Fibroblast of skin of right biceps (primary cell): ENCODE measurements at places on chromosomes 3 and 15.

DNA sequence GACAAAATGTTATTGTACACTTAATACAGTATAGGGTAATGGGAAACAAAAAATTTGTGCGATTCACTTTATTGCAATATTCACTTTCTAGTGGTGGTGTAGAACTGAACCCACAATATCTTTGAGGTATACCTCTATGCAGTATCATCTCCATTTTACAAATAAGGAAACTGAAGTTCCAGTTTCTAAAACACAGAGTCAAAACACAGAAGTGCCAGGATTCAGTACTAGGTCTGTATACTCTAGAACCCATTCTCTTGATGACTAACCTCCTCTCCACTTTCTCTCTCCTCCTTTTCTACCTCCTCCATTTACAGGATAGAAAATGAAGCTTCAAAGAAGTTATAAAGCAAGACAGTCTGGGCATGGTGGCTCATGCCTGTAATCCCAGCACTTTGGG is 62.2 kb downstream of the MB21D2 start:
- no peak for DNase-seq

GRCh38 chr15:69472046-69472445 is 19.4 kb downstream of the RPLP1 start:
- no peak for DNase-seq

DNA sequence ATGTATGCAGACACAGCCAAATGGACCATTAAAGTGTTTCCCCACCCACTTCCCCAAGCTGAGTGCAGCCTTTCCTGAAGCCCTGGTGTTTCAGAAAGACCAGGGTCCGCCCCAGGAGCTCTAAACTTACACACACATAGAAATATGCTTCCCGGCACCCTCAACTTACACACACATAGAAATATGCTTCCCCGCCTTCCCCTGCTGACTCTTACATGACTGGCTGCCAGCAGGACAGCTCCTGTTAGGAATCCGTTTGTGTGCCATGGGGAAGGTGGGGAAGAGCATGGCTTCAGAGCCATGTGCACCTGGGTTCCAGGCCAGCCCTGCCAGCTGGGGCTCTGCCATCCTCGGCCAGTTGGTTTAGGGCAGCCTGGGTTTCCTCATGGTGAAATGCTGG is 3.6 kb downstream of the CLEC3B start:
- peak; percentile 83 for DNase-seq

DNA sequence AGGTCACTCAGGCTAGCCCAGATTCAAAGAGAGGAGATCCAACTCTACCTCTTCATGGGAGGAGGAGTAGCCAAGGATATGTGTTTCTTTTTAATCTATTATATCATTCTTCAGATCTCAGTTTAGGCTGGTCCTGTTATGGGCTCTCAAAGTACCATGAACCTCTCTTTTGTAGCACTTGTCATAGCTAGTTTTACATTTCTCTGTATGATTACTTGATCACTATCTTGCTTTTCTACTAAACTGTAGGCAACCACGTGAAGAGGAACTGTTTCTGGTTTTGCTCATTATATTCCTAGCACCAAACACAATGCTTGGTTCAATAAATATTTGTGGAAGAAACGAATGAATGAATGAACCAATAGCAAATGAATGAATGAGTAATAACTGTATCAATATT is 29.6 kb downstream of the CD86 start:
- DNase-seq = no peak

GRCh38 chr15:80640531-80641121 is 54.5 kb upstream of the ABHD17C start:
- DNase-seq = no peak

DNA sequence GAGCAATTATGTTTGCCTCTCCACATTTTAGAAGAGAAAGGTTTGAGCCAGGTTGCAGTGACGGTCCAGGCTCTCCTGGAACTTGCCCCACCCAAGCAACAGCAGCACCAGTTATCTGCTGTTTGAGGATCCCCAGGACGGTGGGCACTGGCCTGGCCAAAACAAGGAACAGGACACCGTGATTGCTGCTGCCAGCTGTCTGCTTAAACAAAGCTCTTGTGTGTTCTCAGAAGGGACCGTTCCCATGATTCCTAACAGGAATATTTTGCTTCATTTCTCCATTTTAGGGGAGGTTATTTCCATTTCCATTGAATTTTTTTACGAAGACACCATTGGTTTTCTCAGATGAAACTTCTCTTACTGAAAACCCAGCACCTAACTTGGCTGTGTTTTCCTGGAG is 66.4 kb upstream of the RPL35A start:
- no peak for DNase-seq

GRCh38 chr3:188197388-188197847 is 43.5 kb downstream of the LPP start:
- DNase-seq = peak; percentile 35

- DNase-seq = no peak
These were observed 29.9 kb upstream of the CCDC80 start for GRCh38 chr3:112670824-112671223.

DNA sequence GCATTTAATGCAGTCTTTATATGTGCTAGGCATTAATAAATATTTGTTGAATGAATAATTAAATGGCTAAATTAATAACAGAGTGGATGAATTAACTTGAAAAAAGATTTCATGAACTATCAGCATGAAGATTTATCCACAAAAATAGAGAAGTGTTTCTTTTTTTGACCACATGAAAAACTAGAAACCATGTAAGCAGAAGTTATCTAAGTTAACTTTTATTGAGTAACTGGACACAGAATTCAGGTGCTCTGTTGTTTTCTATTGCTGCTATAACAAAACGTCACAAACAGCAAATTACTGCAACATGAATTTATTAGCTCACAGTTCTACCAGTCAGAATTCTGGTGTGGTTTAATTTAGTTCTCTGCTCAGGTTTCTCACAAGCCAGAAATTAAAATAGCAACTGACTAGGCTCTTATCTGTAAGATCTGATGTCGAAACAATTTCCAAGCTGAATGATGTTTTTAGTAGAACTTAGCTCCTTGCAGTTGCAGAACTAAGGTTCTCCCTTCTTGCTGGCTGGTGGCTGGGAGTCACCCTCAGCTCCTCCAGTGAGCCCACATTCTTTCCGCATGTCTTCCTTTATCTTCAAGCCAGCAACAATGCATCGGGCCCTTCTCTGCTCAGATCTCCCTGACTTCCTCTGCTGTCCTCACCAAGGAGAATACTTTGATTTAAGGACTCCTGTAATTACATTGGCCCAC is 810.2 kb upstream of the ALCAM start:
- DNase-seq = peak; percentile 7

GRCh38 chr3:22908989-22909507 is 294.1 kb upstream of the UBE2E2 start:
- DNase-seq = no peak

GRCh38 chr3:66256806-66257205 is 36.0 kb downstream of the SLC25A26 start:
- DNase-seq = peak; percentile 9

DNA sequence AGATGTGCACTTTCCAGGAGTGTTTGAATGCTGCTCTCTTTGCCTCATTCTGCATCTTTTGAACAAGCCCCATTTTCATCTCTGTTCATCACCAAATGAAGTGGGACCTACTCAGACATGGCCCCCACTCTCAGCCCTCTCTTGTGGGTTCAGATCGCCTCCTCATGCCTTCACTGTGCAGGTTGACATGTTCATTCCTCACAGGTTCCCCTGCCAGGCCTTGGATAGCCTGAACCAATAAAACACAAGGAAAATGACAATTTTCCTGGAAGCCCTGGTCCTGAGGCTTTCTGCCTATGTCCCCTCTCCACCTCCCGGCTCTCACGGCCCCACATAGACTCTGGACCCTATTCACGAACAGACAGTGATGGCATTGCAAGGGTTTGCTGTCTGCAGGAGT is 17.7 kb downstream of the KLF15 start:
- no peak for DNase-seq

GRCh38 chr3:123783050-123783689 is 101.0 kb downstream of the MYLK start:
- no peak for DNase-seq

- DNase-seq = no peak
These were observed 87.3 kb downstream of the PEX5L start for GRCh38 chr3:179949412-179949811.

DNA sequence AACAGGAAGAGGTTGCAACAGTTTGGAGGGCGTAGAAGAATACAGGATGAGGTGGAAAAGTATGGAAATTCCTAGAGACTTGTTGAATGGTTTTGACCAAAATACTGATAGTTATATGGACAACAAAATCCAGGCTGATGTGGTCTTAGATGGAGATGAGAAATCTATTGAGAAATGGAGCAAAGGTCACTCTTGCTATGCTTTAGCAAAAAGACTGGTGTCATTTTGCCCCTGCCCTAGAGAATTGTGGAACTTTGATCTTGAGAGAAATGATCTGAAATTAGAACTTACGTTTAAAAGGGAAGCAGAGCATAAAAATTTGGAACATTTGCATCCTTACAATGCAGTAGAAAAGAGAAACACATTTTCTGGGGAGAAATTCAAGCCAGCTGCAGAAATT is 686.9 kb upstream of the GBE1 start:
- DNase-seq = no peak

DNA sequence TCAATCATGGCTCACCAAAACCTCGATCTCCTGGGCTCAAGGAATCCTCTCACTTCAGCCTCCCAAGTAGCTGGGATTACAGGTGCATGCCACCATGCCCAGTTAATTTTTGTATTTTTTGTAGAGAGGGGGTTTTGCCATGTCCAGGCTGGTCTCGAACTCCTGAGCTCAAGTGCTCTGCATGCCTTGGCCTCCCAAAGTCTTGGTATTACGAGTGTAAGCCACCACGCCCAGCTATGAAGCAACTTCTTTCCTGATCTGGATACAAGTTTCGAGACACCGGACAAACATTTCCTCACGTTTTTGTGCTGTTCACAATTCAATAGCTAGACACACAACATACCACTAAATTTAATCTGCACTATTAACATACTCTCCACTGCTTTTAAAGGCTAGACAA is 3.4 kb upstream of the SYNM start:
- no peak for DNase-seq

DNA sequence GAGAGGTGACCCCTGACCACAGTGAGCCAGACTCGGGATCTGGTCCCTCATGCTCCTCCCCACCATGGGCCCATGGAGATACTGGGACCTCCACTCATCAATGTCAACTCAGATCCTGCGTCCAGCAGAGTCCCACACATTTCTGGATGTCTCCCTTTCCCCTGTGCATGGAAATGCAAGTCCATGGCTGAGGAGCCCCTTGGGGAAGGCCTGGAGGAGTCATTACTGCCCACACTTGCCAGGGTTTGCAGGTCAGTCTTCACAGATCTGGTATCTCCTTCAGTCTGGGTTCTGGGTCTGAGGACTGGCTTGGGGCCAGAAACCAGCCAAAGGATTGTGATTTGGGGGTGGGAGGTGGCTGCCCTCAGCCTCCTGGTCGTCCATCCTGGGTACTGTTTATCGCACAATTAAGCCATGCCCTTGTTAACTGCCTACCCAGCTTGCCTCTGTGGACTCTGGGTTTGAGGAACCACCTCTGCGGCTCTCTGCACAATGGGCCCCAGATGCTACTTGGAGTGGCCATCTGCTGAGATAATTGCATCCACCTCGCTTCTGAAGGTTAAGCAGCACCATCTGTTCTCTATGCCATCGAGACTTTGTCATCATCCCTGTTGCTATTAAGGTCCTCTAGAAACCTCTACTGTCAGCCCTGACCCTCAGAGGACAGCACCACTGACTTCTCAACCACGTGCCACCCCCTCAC is 49.9 kb upstream of the KLF13 start:
- DNase-seq = no peak

- DNase-seq = no peak
These were observed 235.0 kb upstream of the KBTBD8 start for GRCh38 chr3:66762916-66763693.

DNA sequence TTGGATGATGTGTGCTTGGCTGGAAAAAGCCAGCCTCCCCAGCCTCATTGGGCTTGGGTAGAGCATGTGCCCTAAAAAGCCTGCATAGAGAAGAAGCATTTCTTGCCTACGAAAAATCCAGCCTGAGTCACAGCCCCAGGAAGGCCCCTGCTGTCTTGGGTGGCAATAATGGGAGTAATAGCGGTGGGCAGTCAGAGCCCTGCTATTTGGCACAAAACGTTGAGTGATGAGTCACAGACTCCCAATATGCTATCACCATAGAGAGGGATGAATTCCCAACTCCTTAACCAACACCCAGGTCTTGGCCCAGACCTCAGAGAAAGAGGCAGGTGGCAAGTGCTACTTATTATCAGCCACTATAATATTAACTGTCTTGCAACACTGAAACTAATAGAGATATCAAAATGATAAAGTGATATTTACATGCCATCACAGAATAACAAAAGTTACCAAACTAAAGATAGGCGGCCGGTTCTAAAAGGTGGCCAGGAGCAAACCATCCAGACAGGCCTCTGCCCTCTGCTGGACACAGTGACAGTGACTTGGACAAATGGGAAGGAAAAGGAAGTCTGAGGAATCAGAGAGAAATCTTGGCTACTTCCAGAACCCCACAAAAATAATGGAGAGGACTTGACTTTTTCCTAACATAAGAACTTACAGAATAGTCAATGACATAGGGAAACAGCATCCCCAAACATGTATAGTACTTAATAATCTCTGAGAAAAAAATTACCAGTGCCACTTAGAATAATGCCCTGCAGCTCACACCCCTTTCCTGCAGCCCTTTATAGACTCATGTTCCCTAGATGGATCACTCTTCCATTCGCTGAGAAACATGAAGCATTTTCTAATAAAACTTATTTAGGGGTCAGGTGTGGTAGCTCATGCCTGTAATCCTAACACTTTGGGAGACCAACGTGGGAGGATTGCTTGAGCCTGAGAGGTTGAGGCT is 51.9 kb upstream of the MUC13 start:
- DNase-seq = peak; percentile 95

- DNase-seq = no peak
These were observed 524.5 kb upstream of the TGFBR2 start for GRCh38 chr3:30081904-30082303.

DNA sequence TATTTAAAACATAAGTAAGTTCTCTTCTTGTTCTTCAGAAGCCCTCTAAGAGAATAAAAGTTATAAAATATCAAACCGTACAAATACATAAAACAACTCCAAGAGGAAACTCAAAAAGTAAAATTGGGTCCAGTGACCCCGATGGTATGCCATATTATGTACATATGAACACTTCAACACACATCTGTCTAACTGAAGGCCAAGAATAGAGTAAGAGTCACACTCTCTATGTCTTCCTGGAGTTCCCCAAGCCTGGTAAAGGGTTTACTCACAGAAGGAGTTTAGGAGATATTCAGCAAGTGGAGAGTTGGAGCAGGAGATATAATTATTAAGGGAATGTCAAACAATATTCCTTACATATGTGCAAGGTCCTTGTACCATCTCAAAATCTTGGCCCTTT is 101.3 kb upstream of the EIF1B start:
- no peak for DNase-seq

- DNase-seq = no peak
These were observed 23.8 kb upstream of the FOXP1 start for GRCh38 chr3:71607364-71607763.
